ENCODE measurements at places on chromosomes 13 and 19. TPM values are rescaled to one million over a fixed set of nuclear protein-coding genes. Genes with fewer than 3 reads are reported as not detected.
A peak's percentile ranks its signal among the peaks of the same experiment; 100 is the strongest.

The APOC4 gene
- total RNA-seq: not detected

The TMEM190 gene
- total RNA-seq: 2.8 TPM

The UBE2L5 gene
- not detected for total RNA-seq

GRCh38 chr19:33400856-33401682 is 27.6 kb downstream of the CEBPG start:
- H3K36me3 ChIP-seq: no peaks in the 10 kb centered on the region
- no peak overlapping the region for H3K27ac ChIP-seq
- DNase-seq: no peak
- no peak overlapping the region for H3K4me3 ChIP-seq
- no peaks in the 10 kb centered on the region for H3K27me3 ChIP-seq
- peaks cover 10% of the 10 kb centered on the region for H3K4me1 ChIP-seq

GRCh38 chr13:71949441-71949840 is 82.4 kb upstream of the DACH1 start:
- DNase-seq: no peak
- H3K36me3 ChIP-seq: no peaks in the 10 kb centered on the region
- H3K27ac ChIP-seq: no peak overlapping the region
- no peak overlapping the region for H3K4me3 ChIP-seq
- no peaks in the 10 kb centered on the region for H3K4me1 ChIP-seq

DNA sequence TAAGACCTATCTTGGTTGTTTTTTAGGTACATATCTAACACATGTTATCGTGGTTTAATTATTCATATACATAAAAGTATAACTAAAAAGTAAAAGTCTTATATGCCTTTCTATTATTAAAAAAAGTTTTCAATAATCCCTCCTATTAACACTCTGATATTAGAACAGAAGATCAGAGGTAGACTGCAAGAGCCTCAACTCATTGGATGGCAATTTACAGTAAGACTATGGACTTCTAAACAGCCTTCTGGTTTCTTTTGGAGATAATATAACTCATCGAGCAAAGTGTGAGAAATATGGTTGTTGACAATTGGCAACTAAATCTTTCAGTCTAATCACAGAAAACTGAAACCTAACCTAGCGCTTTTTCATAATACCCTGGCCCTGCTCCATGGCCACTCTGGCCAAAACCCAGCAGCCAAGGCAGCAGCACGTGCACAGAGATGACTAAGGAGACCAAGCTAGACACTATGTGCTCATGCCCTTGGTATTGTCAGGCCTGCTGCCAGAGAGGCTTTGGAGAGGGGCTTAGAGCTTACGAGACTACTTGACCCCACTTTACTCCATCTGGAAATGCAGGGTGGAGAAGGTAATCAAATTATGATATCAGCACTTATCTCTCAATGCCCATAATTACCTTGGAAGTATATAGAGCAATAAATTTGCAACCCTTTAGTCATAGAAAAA is 40.6 kb upstream of the EEF1AKMT1 start:
- DNase-seq: no peak
- H3K27me3 ChIP-seq: no peaks in the 10 kb centered on the region
- H3K4me1 ChIP-seq: peaks cover 3% of the 10 kb centered on the region
- H3K4me3 ChIP-seq: no peak overlapping the region
- peaks cover 11% of the 10 kb centered on the region for H3K36me3 ChIP-seq

The KLF1 gene
- total RNA-seq: not detected

DNA sequence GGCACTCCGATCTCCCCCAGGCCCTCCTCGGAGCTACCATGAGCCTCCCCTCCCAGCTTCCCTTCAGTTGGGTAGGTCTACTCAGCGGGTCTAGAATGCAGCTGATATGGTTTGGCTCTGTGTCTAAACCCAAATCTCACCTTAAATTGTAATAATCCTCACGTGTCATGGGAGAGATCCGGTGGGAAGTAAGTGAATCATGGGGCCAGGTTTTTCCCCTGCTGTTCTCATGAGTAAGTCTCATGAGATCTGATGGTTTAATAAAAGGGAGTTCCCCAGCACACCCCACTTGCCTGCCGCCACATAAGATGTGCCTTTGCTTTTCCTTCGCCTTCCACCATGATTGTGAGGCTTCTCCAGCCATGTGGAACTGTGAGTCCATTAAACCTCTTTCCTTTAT is 14.5 kb upstream of the DOCK9 start:
- no peaks in the 10 kb centered on the region for H3K27me3 ChIP-seq
- no peaks in the 10 kb centered on the region for H3K36me3 ChIP-seq
- H3K4me1 ChIP-seq: peaks cover 20% of the 10 kb centered on the region
- no peak overlapping the region for H3K27ac ChIP-seq
- H3K4me3 ChIP-seq: no peak overlapping the region

- no peak overlapping the region for H3K27ac ChIP-seq
- DNase-seq: no peak
- H3K4me3 ChIP-seq: no peak overlapping the region
- no peaks in the 10 kb centered on the region for H3K27me3 ChIP-seq
Measured at GRCh38 chr13:40583738-40584137, 82.7 kb downstream of the FOXO1 start.

The IGSF23 gene
- 0.93 TPM for total RNA-seq

The DIRAS1 gene
- 10.4 TPM for total RNA-seq

GRCh38 chr13:41509971-41510370 is 52.6 kb downstream of the RGCC start:
- no peak overlapping the region for H3K27ac ChIP-seq
- no peak overlapping the region for H3K4me3 ChIP-seq
- H3K36me3 ChIP-seq: no peaks in the 10 kb centered on the region
- H3K27me3 ChIP-seq: no peaks in the 10 kb centered on the region
- DNase-seq: no peak

The WDR62 gene
- total RNA-seq: 3.3 TPM

- no peaks in the 10 kb centered on the region for H3K36me3 ChIP-seq
- H3K27me3 ChIP-seq: peaks cover 4% of the 10 kb centered on the region
- peaks cover 12% of the 10 kb centered on the region for H3K4me1 ChIP-seq
- DNase-seq: no peak
Measured at GRCh38 chr13:80716610-80717081, 375.7 kb upstream of the SPRY2 start.

DNA sequence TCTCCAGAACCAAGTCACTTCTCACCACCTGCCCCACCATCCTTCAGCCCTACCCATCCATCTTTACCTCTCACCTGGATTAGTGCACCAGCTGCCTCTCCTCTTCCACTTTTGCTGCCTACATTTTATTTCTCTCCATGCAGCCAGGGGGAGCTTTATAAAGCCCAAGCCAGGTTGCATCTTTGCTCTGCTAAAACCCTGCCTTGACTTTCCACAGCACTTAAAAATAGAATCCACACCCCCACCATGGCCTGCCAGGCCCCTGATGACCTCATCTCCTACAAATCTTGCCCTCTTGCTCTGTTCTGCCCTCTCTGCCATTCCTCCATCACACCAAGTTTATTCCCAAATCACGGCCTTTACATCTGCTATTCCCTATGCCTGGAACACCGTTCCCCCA is 1.8 kb downstream of the HOOK2 start:
- H3K36me3 ChIP-seq: no peaks in the 10 kb centered on the region
- H3K4me3 ChIP-seq: peak overlapping the region; percentile 69
- peaks cover 10% of the 10 kb centered on the region for H3K4me1 ChIP-seq
- peaks cover 3% of the 10 kb centered on the region for H3K27me3 ChIP-seq
- peak overlapping the region; percentile 39 for H3K27ac ChIP-seq

GRCh38 chr19:11481534-11482383 is 913 bp upstream of the ELAVL3 start:
- H3K27ac ChIP-seq: no peak overlapping the region
- H3K36me3 ChIP-seq: peaks cover 4% of the 10 kb centered on the region
- peaks cover 51% of the 10 kb centered on the region for H3K27me3 ChIP-seq
- no peak for DNase-seq
- peaks cover 4% of the 10 kb centered on the region for H3K4me1 ChIP-seq
- H3K4me3 ChIP-seq: peak overlapping the region; percentile 71

DNA sequence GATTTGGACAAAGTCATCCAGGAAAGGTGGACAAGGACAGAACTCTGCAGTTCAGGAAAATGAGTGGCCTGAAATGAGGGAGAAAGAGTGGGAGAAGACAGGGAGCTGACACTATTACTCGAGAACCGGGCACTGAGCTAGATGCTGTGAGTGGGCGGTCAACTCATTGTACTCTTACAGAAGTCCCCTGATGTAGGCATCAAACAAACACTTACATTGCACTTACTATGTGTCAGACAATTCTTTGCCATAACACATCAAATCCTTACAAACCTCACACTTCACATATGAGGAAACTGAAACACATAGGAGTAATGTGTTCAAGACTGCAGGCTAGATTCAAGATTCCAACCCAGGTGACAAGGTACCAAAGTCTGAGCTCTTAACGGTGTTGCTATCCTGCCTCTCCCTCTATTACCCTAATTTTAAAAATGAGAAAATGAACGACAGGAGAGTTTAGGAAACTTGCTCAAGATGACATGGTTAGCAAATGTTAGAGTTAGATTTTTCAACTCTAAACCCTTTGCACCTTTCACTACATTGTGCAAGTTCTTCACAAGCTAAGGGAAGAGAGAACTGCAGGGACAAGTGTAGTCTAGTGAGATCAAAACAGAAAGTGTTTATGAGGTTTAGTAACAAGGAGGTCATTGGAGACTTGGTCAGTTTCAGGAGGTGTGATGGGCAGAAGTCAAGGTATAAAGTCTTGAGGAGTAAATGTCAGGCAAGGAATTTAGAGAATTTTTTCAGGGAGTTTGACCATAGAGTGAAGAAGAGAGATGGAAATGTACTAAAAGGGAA is 4.9 kb upstream of the MEDAG start:
- H3K36me3 ChIP-seq: peaks cover 5% of the 10 kb centered on the region
- H3K27ac ChIP-seq: no peak overlapping the region
- H3K27me3 ChIP-seq: peaks cover 53% of the 10 kb centered on the region

GRCh38 chr13:35675651-35676050 is 199.2 kb upstream of the MAB21L1 start:
- H3K27me3 ChIP-seq: no peaks in the 10 kb centered on the region
- no peak for DNase-seq
- H3K4me3 ChIP-seq: no peak overlapping the region
- H3K27ac ChIP-seq: no peak overlapping the region
- H3K4me1 ChIP-seq: peaks cover 10% of the 10 kb centered on the region

The LRRC8E gene
- total RNA-seq: 4.3 TPM

The ICAM5 gene
- total RNA-seq: 2.3 TPM

GRCh38 chr13:28820099-28821051 is at the start of gene MTUS2:
TSS of gene MTUS2 (plus strand) at chr13:28820339.
- H3K27me3 ChIP-seq: peaks cover 75% of the 10 kb centered on the region
- no peaks in the 10 kb centered on the region for H3K36me3 ChIP-seq
- H3K27ac ChIP-seq: no peak within 1 kb of the TSS
- H3K4me3 ChIP-seq: peak within 1 kb of the TSS; percentile 87
- no peak for DNase-seq
- no peaks in the 10 kb centered on the region for H3K4me1 ChIP-seq

GRCh38 chr13:52896827-52897659 is 48.6 kb upstream of the PCDH8 start:
- H3K36me3 ChIP-seq: no peaks in the 10 kb centered on the region
- no peak for DNase-seq
- H3K27me3 ChIP-seq: peaks cover 23% of the 10 kb centered on the region
- peaks cover 3% of the 10 kb centered on the region for H3K4me1 ChIP-seq
- H3K4me3 ChIP-seq: no peak overlapping the region
- no peak overlapping the region for H3K27ac ChIP-seq

DNA sequence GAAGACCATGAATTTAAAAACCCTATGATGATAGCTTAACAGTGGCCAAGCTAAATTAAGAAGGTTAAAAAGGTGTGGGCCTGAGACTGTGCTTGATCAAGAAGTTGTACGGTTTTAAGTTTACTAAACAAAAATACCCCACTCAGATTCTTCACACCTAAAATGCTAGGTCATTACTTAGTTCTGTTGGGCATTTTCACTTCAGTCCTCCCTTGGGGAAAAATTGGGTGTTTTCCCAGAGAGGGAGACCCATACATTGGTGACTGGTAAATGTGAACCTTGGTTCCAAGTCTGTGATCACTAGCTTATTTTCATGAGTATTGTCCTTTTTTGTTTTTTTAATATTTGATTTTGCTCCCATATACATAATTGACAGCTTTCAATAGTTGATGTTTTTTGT is 44.4 kb downstream of the MTUS2 start:
- peaks cover 3% of the 10 kb centered on the region for H3K27me3 ChIP-seq
- H3K4me3 ChIP-seq: no peak overlapping the region
- H3K4me1 ChIP-seq: no peaks in the 10 kb centered on the region
- no peaks in the 10 kb centered on the region for H3K36me3 ChIP-seq
- no peak overlapping the region for H3K27ac ChIP-seq

The RASAL3 gene
- not detected for total RNA-seq

DNA sequence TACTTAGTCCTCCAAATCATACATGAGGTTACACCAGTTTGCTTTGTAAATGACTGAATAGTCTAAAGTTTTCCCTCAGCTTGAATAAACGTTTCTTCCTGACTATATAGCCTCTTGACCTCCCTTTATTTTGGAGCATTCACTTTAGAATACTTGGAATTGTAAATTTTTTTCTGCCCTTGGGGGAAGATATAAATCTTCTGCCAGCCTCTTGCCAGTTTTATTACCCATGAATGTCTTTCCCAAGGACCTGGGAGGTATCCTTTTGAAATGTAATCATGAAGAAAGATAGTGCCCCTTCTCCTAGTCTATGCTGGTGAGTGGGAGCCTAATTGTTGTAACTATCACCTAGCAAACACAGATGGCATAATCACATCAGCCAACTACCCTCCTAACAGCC is 2033.9 kb upstream of the PCDH20 start:
- no peak for DNase-seq
- H3K36me3 ChIP-seq: no peaks in the 10 kb centered on the region
- H3K27me3 ChIP-seq: no peaks in the 10 kb centered on the region

- H3K27me3 ChIP-seq: no peaks in the 10 kb centered on the region
- DNase-seq: no peak
- H3K4me3 ChIP-seq: no peak overlapping the region
Measured at GRCh38 chr13:94234738-94235137, 244.7 kb downstream of the DCT start.

DNA sequence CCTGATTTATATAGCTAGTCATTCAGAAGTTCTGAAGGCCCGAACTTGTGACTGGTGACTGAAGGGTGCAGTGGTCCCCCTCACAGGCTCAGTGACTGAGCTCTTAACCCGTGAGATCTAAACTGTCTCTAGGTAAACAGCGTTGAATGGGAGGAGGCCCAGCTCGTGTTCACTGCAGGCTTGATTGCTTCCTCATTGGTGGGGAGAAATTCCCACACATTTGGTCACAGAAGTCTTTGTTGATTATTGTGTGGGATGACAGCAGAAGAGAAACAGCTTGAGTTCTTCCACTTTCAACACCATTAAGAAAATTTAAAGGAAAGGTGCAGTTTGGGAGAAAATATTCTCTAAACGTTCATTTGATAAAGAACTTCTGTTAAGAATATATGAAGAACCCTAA is 1178.0 kb downstream of the UQCRFS1 start:
- no peak for DNase-seq
- no peak overlapping the region for H3K4me3 ChIP-seq
- no peaks in the 10 kb centered on the region for H3K36me3 ChIP-seq
- no peak overlapping the region for H3K27ac ChIP-seq
